SW480 (cell line): ENCODE measurements at places on chromosomes 12 and 14.
A peak's percentile ranks its signal among the peaks of the same experiment; 100 is the strongest.

DNA sequence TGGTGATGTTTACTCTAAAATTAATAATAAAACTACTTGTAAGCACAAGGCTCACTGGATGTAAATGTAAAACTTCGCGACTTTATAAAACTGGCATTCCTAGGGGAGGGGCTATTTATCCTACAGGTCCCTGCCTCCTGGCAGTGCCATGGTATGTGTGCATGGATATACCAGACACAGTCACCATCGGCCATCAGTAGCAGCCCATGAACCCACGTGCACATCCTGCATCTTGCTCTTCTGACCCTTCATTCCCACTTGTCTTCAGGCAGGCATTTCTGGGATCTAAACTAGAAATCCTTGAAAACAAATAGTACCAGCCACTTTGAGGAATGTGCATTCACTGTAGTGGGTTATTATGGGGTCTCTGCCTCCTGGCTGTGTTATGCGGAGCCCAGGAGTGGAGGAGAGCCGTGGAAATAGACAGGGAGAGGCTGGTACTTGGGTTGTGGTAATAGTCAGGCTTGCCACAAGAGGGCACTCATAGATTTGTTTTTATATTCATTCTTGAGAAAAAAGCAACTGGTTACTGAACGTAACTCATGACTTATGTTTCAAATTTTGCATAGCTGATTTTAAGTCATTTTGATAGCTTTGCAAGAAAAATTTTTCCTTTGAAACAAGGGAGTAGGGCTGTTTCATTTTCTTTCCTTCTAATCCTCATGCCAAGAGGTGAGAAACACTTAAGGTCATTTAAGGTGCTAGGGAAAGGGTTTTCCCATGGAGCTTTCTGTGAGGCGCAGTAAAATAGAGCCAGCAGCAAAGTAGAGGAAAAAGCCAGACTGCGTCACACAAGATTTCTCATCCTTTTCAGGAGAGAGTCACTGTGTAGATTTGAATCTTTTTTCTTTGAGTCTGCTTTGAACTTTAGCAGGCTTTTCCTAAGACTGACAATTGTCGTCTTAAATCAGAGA lies 17.4 kb upstream of the GALNT16 start:
- peak; percentile 73 for DNase-seq

GRCh38 chr12:27517961-27518665 lies 5.9 kb upstream of the PPFIBP1 start:
- no peak for DNase-seq

- DNase-seq = no peak
These were observed 6.1 kb upstream of the CMA1 start for GRCh38 chr14:24514209-24514608.

DNA sequence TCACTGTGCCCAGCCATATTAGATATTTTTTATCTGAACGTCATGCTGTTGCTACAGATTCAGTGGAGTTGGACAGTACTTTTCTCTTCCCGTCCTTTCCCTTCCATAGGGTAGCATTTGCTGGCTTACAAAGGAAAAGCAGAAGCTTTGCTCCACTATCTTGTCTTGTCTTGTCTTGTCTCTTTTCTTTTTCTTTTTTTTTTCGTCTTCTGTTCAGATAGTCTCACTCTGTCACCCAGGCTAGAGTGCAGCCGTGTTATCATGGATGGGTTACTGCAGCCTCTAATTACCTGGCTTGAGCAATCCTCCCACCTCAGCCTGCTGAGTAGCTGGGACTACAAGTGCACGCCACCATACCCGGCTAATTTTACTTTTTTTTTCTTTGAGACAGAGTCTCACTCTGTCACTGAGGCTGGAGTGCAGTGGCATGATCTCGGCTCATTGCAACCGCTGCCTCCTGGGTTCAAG lies 21.1 kb downstream of the OR10G3 start:
- DNase-seq = no peak

DNA sequence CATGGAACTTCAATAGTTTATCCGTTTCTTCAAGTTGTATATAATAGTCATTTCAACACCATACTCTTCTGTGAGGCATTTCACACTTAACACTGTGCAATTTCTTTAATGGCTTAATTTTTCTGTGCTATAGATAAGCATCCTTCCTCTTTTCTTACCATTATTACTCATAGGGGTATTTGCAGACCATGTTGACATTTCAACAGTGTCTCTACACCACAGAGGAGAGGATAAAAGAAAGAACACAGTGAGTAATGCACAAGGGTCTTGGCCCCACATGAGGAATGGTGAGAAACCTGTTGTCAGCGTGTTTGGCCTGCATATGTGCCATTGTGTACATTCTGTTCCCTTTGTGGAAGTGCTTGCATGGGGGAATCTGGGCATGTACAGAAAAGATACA lies 421.5 kb upstream of the MDGA2 start:
- DNase-seq = no peak

DNA sequence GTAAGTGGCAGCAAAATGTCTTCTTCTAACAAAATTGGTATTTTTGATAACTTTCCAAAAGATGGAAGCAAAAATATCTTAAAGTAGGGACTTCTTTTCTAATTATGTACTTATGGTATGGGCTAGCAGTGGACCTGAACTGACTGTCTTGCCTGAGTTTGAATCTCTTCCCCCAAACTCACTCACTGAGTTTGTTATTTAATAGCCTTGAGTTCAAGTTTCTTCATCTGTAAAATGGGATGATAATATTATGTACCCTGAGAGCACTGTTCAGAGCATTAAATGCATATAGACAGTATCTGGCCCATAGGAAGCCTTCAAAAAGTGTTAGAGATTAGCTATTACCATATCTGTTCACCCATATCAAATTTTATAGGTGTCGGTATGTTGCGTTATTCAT lies 210.4 kb upstream of the NUDT4 start:
- no peak for DNase-seq

DNA sequence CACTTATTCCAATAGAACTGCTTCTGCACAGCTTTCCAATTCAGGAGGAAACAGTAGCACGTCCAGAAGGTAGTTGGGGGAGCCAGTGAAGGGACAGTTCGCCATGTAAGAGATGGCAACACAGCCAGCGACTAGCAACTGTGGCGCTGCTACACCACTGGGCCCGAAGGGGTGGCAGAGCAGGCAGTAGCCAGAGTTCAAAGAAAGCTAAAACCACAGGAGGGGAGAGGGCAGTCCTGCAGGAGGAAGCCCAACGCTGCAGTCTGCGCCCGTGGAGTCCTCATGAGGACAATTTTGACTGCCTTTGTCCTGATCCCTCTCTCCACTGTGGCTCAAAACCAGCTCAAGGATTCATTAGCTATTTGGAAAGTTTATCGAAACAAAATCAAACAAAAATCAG lies 591.2 kb downstream of the VRK1 start:
- DNase-seq = no peak
